ENCODE measurements at places on chromosomes 7 and 10.

DNA sequence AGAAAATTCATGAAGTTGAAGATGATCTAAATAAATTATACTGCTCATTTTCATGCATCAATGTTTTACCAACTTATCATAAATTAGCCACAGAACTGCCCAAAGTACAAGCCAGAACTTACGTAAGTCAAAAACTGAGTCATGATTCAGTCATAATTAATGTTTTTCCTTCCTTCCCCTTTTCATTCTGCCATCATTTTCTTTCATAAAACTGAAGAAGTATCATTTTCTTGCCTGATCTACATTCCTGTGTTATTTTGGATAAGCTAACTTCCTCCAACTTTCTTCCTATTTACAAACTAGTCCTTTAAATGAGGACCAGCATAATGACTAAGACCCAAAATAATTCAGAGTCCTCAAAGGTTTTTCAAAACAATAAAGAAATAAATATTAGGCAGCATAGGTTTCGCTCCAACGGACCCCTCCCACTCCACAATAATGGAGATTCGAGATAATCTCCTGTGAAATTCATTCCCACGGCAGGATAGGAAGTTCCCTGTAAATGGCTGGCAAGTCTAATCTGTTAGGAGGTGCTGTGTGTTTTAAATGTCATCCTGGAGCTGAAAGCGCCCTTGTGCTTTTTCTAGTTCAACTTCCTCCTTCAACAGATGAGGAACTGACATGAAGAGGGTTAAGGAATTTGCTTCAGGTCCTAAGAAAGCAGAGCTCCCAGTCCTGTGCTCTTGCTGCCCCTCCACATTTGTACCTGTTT lies 218.9 kb downstream of the DOCK4 start:
- DNase-seq, result no peak

DNA sequence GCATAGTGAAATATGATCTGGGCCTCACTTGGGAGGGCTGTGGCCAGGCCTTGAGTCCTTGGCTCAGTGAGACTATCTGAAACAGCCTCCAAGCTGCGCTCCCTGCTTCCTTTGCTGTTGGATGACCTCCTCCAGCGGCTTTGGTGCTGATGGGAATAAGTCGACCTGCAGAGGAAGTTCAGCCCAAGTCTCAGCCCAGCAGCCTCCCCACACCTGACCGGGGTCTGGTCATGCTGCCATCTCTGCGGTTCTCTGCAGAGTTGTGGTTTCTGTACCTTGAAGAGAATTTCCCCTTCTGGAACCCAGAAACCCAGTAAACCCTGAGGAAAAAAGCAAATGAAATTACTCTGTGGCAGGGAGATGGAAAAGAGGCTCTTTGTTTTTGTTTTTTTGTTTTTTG lies 4.6 kb upstream of the RBAK start:
- DNase-seq, result no peak

- no peak for DNase-seq
Observed at GRCh38 chr7:135975166-135975565, 2.0 kb downstream of the MTPN start.

DNA sequence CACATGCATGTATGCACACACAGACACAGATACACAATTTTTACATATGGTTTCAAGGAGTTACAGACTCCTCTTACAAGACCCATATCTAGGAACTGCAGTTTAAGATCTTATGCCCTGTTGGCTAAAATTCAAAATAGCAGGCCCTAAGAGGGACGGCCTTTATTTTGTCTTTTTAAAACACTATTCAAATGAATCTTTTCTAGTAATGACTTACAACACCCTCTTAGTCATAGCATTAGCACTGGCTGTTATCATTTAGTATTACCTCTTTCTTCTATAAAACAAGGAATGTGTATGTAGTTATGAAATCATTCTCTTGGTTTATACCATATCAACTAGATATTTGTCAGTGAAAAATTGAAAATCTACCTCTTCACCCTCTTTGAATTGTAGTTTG lies 15.3 kb downstream of the PAPSS2 start:
- no peak for DNase-seq
